ENCODE measurements at places on chromosomes 13 and 19.

- DNase-seq = no peak
Observed at GRCh38 chr19:40009674-40010073, 12.8 kb downstream of the ZNF546 start.

- DNase-seq = no peak
Observed at GRCh38 chr19:58317476-58318072, 9.2 kb upstream of the ZSCAN22 start.

DNA sequence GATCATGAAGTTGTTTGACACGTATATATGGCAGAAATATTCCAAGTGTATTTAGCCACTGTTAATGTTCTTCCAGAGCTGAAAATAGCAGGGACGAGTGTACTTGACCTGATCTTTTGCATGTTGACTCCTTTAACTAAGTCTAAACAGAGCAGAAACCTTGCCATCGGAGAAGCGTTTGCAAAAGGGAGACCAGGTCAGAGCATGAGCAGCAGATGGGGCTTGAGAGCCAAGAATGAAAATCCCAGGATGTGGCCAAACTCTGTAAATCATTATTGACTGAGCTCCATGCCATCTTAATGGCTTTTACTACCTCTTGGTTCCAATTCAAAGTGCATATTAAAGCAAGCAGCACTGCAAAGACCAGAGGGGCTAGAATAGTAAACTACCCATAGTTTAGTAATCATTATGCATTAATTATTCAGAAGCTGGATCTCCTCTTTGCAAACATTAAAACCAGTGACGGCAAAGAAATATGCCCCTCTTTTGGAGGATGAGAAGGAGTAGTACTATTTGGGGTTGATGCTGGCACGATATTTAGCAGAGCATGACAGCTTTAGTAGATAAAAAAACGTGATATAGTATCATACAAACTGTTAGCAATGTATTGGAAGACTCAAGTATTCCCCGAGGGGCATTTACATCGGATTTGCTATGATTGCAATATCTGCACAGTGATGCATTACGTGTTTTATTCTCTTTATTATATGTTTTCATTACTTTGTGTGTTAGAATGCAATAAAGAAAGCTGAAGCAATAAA, 55.7 kb downstream of the FAM216B start:
- no peak for DNase-seq

DNA sequence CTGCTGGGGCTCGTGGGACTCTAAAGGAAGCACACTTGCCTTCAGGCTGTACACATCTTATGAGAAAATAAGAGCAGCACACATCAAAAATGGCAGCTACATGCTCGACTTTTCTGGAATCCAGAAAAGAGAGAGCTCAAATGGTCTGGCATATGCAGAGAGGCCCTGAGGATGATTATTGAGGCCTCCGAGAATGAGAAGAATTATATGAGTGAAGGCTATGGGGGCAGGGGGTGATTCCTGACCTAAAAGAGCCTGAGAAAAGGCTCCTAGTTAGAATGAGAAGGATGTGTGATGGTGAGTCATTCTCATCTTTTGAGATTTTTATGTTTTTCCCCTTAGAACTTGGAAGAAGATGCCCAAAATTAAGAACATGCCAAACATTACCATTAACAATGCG, 97.1 kb downstream of the HSPH1 start:
- DNase-seq = peak; percentile 8

GRCh38 chr13:44810061-44810840, 179.0 kb downstream of the NUFIP1 start:
- no peak for DNase-seq
